AG08396 (cell line): ENCODE measurements at places on chromosomes 1 and 21.

DNA sequence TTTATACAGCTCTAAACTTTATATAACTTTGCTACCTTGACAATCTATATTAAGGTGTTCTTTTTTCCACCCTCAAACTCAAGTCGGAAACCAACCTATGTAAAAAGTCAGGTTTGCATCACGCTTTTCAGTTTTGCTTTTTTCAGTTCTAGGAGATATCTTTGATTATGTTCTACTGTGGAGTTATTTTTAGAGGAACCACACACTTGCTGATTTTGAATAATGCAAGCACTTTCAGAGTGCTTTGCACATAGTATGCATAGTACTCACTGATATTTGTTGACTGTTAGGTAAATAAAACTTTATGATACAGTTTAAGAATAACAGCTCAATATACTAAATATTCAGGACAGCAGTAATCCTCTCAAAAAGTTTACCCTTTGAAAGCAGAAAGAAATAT, 564.2 kb upstream of the ZRANB2 start:
- DNase-seq, result no peak

DNA sequence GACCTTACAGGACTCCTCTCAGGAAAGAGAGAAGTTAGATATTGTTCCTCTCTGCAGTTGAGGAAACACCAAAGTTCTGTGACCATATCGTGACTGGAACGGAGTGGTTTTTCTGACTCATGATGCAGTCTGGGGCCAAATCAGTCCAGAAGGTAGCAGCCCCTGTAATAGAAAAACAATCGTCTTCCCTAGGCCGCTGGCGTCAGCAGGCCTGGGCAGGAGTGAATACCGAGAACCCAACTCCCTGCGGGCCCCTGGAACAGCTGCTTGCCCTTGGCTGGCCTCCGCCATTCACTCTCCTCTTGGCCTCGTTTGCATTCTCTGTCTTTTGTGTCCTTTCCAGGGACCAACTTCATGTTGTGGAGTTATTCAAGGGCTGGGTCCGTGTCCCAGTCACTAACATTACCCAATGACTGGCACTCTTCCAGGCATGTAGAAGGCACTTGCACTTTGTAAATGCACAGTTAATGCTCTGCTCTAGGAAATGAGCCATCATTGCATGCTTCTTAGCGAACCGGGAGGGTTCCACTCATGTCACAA, 10.9 kb upstream of the CD101 start:
- DNase-seq, result peak; percentile 73

DNA sequence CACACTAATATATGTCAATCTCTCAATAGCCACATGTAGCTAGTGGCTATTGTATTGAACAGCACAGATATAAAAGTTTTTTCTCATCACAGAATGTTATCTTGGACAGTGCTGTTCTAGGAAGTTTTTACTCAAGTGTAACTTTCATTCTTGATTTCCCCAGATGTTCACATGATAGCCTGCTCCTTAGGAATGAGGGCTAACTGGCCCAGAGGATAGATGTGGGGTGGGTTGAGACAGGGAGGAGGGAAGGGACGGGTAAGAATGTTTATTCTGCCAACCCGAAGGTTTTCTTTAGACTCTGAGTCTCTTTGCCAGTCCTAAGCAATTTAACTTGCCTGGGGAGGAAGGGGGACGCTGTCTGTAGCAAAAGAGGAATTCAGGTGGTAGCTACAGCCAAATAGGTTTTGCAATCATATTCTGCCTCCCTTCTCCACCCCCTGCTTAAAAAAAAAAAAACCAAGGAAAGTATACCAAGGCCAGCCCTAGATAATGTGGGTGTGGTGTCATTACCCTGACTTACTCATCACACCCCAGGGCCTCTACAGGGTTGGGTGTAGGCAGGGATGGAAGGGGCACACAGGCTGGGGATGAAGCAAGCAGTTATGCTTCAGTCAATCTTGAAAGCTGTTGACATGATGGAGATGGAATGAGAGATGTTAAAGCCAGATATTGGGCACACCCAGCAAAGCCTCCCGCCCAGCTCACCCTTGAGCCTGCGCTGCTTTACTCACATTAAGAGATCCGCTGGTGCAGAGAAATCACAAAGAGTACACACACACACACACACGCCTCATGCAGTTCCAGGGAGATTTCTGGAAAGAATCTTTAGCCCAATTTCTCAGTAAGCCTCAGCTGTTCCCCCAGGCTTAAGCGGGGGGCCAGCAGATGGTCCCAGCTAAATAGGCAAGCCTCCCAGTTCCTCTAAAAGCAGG, 59.9 kb downstream of the PLXNA2 start:
- DNase-seq, result peak; percentile 59

DNA sequence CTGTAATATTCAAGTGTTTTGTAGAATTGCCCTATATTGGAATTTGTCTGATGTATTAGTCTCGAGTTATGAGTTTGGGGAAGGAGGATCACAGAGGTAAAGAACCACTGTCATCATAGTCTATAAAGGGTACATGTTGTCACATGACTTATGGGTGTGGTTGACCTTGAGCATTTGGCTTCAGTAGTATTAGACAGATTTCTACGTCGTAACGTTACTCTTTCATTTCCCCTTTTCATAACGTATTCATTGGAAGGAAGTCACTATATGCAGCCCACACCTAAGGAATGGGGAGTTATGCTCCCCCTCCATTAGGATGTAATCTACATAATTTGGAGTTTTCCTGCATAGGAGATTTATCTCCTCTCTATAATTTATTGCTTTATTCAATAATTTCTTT, 110.1 kb upstream of the VAV3 start:
- no peak for DNase-seq

DNA sequence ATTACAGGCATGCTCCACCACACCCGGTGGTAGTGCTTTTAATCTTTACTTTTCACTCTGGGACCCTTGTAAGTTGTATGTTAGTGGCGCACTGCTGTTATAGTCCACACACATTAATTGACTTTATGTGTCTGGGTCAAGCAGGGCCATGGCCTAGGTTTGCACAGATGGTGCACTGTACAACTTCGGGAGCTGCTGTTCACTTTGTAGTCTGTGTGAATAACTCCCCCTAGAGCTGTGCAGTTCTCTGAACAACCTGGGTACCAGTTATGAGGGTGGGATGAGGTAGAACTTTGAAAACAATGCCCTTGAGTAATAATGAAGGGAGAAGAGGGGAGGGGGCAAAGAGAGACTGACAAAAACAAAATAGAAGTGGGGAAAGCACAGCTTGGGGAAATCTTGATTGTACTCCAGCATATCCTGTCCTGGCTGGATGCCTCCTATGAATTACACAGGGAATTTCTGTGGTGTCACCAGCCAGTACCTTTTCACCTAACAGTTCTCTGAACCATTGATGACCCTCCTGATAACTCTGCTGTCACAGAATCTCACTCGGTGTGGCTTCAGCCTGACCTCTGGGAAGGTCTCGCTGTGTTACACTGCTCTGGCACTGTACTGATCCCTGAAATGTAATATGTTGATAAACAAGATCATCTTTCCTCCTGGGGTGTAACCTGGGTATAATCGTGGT, 2.2 kb downstream of the PTGFRN start:
- DNase-seq, result no peak

- peak; percentile 70 for DNase-seq
Observed at GRCh38 chr1:230186003-230186863, 119.2 kb downstream of the GALNT2 start.

- no peak for DNase-seq
Observed at GRCh38 chr1:5165762-5166161, 511.4 kb downstream of the AJAP1 start.

DNA sequence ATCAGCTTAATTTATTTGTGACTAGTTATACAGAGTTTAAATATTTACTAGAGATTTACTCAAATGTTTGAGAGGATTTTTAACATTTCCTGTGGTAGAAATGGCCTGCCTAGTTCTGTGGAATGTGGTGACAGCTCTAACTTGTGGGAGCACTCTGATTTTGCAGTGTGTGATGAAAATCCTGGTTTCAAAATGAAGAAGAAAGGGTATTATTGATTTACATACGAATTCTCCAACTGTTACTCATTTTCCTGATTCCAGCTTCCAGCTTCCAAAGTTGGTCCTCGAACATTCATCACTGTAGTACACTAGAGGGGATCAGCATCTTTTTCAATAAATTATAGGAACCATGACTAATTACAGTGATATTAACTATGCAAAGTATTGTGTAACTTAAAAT, 462.7 kb upstream of the PKN2 start:
- DNase-seq, result no peak
